ENCODE measurements at places on chromosomes 13 and 19.

GRCh38 chr13:110280231-110280813, 26.6 kb downstream of the COL4A1 start:
- no peak for DNase-seq

DNA sequence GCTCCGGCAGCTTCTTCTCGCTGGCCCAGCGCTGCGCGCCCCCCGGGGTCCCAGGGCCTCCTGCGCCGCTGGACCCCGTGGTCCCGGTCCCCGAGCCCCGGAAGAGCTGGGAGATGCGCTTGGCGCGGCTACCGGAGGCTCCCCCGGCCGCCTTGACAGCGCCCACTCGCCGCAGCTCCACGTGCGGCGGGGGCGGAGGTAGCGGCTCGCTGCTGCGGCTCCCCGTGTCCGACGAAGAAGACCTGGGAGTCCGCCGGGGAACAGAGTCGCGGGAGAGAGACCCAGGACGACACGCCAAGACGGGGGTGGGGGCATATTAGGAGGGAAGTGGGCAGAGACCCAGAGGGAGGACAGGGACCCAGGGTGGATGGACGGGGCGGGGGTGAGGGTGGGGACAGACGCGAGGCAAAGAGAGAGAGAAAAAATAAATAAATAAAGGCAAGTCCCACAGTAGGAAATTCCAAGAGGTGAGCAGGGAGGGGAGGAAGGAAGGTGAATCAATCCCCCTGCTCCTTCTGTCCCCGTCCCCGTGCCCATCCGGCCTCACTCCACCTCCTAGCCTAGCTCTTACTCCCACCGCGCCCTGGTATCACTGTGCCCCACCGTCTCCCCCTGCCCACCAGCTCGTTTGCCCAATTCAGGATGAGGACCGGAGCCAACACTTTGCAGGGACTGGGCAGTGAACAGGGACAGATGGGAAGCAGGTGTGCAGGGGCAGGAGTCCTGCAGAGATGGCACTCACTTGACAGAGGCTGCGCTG, 826 bp downstream of the RASIP1 start:
- no peak for DNase-seq

GRCh38 chr13:91302111-91302510, 45.4 kb upstream of the MIR17HG start:
- no peak for DNase-seq

GRCh38 chr13:113519556-113519955, 29.0 kb upstream of the DCUN1D2 start:
- DNase-seq = no peak

- no peak for DNase-seq
Measured at GRCh38 chr13:43124490-43124889, 101.1 kb downstream of the DNAJC15 start.

DNA sequence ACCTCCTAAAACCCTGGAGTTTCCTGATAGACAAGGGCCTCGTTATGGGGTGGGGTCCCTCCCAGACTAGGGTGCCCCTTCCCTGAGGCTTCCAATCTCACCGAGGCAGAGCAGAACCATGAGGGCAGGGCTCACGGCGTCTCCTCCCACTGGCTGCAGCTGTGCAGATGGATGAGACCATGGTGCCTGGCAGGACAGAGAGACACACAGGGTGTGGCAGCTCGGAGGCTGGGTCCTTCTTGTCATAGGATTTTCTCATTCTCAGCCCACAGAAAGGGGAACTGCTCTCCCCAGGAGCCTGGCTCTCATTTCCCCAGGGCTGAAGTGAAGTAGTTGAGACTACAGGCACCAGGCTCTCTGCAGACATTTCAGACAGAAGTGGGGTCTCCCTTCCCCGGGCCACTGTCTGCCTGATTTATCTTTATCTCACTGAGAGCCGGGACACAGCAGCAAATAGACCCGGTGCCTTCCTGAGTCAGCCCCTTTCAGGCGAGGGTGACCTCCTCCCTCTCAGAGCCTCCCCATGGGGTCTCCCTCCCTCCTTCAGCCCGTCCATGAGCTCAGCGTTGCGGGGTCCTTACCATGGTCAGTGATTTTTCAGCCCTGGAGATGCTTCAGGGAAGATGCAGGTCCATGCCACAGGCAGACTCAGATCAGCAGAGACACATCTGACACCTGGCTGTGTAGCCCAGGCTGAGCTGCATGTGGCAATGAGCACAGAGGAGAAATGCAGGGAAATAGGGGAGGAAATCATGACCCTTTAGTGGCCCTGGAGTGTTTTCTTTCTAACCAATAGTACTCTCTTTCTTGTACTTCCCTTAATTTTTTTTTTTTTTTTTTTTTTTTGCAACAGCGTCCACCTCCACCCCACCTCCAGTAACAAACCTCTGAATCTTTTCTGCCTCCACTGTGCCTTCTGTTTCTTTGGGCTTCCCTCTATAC, at the start of gene LILRA5:
Gene LILRA5, minus strand, starts transcription at position 731 of the 942 bp plus-strand sequence. Its CDS starts 147 bp downstream, at position 584.
- DNase-seq = no peak

GRCh38 chr13:38648912-38649311, 38.0 kb upstream of the FREM2 start:
- DNase-seq = no peak

GRCh38 chr13:25213715-25214114, 41.6 kb upstream of the AMER2 start:
- DNase-seq = no peak

- no peak for DNase-seq
Measured at GRCh38 chr13:36975172-36975571, 24.0 kb downstream of the ALG5 start.

DNA sequence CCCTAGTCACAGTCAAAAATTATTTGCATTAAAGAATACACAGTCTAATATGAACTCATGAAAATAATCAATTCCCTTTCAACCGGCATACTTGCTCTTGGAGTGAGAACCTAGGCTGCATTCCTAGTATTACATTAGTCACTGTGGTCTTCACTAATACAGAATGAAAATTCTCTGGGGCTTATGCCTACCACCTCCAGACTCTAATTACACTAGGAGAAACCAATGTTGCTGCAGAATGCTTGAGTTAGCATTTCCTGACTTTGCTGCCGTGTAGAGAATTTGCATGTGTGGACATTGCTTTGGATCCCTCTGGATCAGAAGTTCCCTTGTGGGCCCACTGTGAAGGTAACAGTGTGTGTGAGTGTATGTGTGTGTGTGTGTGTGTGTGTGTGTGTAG, 87.8 kb downstream of the CCNA1 start:
- DNase-seq = no peak

DNA sequence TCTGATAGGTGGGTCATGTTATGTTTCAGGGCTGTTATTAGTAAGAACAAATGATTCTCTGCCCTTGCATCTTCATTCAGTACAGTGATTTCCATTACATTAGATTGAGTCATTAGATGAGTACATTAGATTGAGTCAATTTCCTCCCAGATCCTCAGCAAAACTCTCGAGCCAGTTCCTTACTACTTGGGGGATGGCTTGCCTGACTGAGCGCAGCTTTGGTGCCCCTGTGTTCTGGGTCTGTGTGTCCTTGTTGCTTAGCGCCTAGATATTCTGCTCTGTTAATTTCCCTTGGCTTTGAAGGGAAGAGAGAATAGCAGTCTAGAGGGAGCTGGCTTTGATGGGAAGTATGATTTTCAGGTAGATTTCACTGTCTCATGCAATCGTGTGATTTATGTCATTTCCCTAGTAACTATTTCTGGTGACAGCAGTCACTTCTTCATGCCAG, 19.1 kb upstream of the SCEL start:
- no peak for DNase-seq

DNA sequence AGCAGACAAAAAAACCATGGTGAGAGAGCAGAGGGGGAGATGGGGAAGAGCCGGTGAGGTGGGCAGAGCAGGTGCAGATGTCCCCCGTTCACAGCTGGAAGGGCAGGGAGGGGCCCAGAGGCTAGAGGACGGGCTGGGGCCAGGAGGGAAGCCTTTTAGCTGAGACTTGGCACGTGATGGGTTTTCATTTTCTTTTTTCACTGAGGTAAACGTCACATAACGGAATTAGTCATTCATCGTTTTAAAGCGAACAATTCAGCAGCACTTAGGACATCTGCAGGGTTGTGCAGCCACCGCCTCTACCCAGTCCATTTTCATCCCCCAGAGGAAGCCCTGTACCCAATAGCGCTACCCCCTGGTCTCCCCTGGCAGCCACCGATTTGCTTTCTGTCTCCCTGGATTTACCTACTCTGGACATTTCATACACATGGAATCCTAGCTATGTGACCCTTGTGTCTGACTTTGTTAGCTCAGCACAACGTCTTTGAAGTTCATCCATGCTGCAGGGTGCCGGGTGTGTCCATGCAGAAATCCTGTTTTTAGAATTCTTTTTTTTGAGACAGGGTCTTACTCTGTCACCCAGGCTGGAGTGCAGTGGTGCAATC, 16.0 kb upstream of the EMC10 start:
- DNase-seq = no peak

GRCh38 chr13:27775943-27776342, 16.3 kb upstream of the GSX1 start:
- DNase-seq = no peak

DNA sequence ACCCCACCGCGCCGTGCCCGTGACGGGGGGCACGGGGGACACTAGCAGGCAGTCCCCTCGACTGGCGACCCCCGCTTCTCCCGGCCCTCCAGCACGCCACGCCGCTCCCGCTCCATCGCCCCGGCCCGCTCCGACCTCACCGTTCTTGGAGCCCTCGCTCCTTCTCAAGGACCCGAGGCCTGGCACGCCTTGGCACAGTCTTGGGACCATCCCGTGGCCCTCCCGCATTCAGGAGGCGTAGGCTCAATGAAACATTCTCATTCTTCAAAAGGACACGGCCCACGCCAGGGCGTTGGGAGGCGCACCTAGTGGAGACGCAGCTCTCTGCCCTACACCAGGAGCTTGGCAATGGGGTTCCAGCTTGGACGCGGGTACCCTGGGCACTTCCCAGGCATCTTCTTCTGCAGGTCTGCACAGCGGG, 473 bp upstream of the CERS1 start:
- no peak for DNase-seq

GRCh38 chr13:62046512-62046911, 630.9 kb upstream of the PCDH20 start:
- no peak for DNase-seq

DNA sequence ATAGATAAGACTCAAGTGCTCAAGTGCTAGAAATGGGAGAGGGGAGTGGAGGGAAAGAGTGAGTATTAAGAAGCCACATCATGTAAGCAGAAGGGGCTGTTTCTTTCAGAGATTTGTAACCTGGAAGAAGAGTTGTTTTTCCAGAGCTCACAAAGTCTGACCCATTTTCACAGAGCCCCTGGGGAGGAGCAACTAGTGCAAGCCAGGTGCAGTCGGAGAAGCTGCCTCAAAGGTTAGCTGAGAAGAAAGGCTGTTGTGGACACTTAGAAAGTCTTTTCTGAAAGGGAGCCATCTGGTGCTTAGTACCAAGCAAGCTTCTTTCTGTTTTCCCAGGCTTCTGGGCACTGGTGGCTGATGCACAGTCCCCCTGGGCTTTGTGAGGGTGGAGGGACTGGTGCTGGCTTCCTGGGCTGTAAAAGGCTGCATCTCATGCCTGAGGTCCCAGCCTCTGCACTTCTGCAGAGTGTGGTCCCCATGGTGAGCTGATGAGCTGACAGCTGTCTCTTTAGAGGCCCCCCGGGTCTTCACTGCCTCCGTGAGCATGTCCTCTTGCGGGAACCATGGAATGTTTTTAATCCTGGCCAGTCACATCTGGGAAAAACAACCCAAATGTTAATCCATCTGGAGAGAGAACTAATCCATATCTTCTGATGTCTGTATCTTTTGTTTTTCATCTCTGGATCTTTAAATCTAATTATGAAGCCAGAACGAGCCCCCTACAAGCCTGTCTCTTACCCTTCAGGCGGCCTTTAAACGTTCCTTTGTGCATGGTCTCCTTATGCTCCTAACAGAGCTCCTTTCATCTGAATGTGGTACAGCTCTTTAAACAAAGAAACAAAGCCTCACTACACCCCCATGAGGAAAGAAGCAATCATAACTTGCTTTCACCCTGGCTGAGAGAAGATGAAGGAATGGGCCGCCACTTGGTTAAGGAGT, 40.2 kb downstream of the OLFM4 start:
- DNase-seq = no peak

- DNase-seq = no peak
Measured at GRCh38 chr13:73261739-73262216, 203.0 kb downstream of the KLF5 start.

- DNase-seq = no peak
Measured at GRCh38 chr13:47962237-47962636, 38.8 kb downstream of the SUCLA2 start.

- no peak for DNase-seq
Measured at GRCh38 chr13:92259523-92259922, 861.1 kb downstream of the GPC5 start.

- DNase-seq = no peak
Measured at GRCh38 chr13:50192272-50192813, 177.1 kb downstream of the KCNRG start.

GRCh38 chr13:24511816-24512196, 772 bp downstream of the PARP4 start:
- DNase-seq = no peak

- DNase-seq = no peak
Measured at GRCh38 chr19:38917921-38918491, 6.0 kb upstream of the CCER2 start.

- DNase-seq = no peak
Measured at GRCh38 chr19:33486407-33486806, 35.2 kb downstream of the PEPD start.

- DNase-seq = no peak
Measured at GRCh38 chr13:45119469-45119990, 780 bp upstream of the GTF2F2 start.

- DNase-seq = no peak
Measured at GRCh38 chr19:52007451-52007805, 583 bp downstream of the ZNF615 start.

GRCh38 chr13:24066405-24067295, 93.9 kb upstream of the SPATA13 start:
- DNase-seq = no peak

DNA sequence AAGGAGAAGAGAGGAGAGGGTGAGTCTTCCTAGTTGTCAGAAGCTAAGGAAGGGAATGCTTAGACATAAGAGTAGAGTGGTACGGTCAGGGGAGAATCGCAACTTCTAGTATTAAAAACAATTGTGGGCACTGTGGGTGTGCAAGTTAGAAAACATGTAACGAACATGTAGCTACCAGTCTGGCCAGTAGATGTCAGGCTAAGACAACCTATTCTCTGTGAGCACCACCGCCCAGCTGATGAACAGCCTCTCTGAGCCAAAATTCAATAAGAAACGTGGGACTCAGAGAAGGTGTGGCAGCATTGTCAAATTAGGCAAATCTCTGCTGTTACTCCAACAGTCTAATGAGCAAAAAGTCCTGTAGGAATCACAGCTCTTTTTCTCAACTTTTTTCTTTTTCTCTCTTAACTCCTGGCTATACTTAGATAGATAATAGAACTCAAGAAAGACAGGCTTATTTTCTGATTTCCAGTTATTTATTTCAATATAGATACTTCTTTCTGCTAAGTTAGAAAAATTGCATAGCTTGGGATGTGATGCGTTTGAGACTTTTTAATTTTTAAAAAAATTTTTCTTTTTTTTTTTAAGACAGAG, 186.2 kb downstream of the USP12 start:
- DNase-seq = peak; percentile 49
